ENCODE measurements at places on chromosomes 5 and 9.

DNA sequence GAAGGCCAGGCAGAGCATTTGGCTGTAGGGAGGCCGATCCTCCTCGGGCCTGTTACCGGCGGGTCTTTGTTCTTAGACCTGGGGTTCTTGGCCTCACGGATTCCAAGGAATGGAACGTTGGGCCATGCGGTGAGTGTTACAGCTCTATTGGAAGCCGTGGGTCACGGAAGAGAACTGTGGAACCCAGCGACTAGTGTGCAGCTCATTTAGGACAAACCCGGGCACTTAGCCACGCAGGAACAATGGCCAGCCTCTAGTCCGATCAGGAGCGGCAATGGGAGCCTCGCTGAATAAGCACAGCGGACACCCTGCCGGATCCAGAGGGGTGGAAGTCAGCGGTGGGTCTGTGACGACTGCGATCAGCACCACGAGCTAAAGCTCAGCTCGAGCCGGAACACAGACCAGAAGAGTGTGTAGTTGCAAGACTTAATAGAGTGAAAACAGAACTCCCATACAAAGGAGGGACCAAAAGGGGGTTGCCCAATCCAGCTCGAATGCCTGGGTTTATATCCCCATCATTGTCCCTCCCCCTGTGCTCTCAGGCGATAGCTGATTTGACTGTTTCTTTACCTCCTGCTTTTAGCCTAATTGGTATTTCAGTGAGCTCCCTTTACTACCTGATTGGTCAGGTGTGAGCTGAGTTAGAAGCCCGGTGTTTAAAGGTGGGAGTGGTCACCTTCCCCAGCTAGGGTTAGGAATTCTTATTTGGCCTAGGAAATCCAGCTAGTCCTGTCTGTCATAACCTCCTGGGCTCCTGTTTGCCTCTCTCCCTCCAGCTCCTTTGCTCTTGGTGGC, 53.7 kb upstream of the RPL26L1 start:
- no peak for DNase-seq

DNA sequence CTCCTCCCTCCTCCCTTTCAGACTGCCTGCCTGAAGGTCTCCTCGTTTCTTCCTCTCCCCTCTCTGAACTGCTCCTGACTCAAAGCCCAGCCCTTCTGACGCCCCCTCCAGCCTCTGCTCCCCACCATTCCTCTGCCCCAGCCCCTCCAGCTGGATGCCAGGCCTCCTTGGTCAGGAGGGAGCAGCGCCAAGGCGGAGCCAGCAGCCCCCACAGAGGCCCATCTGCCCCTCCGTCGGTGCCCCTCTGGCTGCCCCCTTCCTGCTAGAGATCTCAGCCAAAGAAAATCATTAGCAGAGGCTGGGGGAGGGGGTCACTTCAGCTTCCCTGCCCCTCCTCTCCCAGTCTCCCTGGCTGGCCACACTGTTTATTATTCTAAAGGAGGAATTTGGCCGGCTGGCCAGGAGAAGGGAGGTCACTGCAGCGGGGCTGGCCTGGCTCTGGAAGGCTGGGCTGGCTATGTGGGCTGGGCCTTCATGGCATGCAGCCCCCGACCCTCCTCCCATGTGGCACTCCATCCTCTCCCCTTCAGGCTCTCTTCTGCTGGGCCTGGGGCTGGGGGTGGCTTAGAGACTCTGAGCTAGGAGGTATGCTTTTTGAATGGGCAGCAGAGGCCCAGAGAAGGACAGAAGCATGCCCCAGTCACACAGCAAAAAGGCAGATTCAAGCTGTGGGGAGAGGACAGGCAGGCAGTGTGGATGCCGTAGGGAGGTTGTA, 16.9 kb downstream of the PDGFRB start:
- DNase-seq, result no peak

DNA sequence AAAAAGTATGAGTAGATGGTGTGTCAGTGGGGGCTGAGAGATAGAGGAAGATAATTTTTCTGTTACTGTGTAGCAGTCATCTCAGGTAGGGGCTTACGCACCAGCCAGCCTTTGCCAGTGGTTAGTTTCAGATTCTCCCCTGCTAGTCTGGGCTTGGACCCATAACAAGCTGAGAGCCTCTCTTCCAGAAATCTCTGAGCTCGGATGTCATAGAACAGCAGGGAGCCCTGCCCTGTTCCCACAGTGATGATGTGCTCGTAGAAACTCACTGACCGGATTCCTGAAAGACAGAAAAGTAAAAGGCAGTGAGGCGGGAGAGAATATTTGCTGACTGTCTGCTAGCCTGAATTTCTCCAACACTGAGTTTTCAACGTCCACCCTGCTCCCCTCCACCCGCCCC, 37.2 kb downstream of the DCAF12 start:
- no peak for DNase-seq

GRCh38 chr5:181241393-181241975, 2.2 kb downstream of the RACK1 start:
- DNase-seq, result no peak

DNA sequence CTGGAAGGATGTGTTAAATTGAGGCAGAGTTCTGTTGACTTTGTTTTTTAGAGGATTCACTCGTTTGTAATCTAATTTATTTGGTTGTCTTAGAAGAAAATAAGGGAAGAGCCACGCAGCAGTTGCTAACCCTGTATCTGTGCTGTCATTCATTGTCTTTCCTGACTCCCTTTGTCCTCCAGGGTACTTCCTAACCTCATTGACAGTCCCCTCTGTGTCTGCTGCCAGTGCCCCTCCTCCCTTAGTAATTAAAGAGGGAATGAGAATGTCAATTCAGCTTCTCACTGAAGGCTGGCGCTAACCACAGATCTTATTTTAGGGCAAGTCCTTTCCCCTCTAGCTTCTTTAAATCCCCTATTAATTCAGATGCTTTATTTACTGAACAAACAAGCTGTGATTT, 84.0 kb downstream of the MAST4 start:
- DNase-seq, result no peak

GRCh38 chr5:119269061-119269944, 86.5 kb upstream of the TNFAIP8 start:
- peak; percentile 47 for DNase-seq

DNA sequence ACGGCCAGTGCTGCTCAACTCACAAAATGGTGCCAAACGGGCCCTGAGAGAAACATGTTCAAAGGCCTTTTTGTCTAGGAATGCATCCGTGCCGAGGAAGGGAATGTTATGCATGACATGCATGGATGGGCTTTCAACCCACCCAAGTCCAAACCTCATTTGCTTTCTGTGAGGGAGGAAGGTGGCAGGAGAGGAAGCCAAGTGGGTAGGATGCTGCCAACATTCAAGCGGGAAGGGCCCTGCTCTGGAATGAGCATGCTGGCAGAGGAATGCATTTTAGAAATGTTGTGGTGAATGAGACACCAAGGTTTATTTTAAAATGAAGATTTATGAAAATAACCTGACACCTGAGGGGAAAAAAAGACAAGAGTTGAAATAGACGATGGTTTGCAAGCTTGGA, 479.1 kb downstream of the CCDC171 start:
- DNase-seq, result no peak

- no peak for DNase-seq
Measured at GRCh38 chr5:115686738-115687074, 60.9 kb upstream of the TMED7 start.

DNA sequence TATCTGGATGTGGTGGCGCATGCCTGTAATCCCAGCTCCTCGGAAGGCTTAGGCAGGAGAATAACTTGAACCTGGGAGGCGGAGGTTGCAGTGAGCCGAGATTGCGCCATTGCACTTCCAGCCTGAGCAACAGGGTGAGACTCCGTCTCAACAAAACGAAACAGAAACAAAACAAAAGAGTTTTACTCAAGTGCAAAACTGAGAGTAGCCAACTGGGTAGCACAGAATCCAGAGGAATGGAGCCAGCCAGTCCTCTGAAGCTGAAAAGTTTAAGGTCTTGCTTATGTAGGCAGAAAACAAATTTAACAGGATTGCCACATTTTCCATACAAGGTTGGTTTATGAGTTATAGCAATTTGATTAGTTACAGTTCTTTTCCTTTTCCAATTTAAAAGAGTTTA, 32.0 kb downstream of the SPIN1 start:
- DNase-seq, result no peak

GRCh38 chr5:124745007-124745927, 1.2 kb downstream of the ZNF608 start:
- DNase-seq, result no peak

DNA sequence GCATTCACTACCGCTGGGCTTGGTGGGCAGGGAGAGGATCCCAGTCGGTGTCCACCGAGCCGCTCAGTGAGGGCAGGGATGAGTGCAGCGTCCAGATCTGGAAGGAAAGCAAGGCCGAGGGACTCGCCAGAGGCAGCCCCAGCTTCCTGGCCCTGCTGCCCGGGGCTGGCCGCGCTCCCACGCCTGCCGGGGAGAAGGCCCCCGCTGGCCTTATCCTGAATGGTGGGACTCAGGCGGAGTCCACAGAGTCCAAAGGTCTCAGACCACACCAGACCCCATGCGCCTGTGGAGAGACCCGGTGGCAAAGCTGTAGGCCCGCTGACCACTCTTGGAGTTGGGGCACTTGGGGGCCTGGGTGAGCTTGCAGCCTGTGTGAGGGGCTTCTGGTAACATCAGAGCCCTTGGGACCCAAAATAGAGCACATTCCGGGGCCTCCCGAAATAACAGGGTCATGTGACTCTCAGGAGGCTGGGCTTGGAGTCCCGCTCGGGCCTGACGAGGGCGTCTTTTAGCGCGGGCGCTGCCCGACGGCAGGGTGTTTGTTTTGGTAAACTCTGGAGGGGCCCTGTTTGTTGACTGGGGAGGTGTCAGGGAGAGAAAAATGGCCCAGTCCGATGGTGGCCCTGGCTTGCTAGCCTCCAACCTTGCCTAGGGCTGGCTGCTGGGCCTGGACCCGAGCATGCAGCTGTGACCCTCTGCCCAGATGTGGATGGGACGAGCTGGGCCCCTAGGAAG, 2.8 kb downstream of the RXRA start:
- DNase-seq, result no peak

GRCh38 chr5:206927-207536, 10.9 kb downstream of the CCDC127 start:
- DNase-seq, result no peak

DNA sequence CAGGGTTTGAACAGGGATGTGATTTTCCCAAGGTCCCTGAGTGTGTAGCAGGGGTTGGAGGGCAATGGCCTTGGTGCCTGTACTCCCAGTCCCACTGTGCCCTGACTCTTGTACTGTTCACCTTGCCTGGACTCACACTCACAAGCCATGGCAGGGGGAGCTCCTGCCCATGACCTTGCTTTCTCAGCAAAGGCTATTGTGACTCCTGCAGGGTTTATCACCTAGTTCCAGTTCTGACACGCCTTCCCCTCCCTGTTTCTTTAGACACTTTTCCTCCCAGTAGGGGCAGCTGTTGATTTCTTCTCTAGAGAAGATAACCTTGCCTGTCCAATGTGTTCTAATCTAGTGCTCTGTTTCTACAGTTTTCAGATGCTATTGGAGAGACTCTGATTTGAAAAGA, 139.5 kb downstream of the FSTL4 start:
- no peak for DNase-seq

GRCh38 chr9:130138791-130139190, 33.4 kb upstream of the NCS1 start:
- DNase-seq, result no peak

All from CD4-positive, alpha-beta memory T cell (primary cell).